Coronary artery (tissue), 2 donors: ENCODE measurements at places on chromosomes 2 and 18.
A peak's percentile ranks its signal among the peaks of the same experiment; 100 is the strongest.

GRCh38 chr2:41932241-41933045 is 115.4 kb upstream of the PKDCC start:
- DNase-seq: peak; percentile 89

GRCh38 chr2:137208431-137208891 is 443.1 kb downstream of the THSD7B start:
- no peak for DNase-seq

DNA sequence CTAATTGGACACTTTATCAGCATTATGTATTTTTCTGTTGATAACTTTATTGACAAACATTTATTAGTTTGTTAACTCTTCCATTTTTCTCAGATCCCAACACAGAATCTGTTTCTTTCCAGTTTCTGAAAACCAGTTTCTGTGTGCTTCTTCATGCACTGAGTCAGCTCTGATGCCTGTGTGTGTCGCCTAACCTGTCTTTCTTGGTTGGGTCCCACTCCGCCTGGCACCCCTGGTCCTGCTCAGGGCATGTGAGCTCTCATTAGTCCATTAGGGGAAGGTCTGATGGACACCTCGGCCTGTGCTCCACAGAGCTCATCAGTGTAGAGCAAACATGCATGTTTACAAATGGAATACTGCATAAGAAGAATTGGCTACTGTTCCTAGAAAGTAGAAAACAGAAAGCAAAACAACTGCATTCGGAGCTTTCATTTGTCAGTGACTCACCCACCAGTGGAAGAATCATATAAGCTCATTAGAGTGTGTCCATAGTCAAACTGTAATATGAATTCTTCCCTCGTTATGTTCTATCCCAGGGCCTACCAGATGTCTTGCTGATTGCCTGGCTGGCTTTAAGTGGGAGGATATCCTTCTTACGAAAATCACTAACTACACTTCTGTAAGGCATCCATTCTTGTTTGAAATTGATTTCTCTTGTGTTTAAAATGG is 137.7 kb downstream of the SNTG2 start:
- no peak for DNase-seq

DNA sequence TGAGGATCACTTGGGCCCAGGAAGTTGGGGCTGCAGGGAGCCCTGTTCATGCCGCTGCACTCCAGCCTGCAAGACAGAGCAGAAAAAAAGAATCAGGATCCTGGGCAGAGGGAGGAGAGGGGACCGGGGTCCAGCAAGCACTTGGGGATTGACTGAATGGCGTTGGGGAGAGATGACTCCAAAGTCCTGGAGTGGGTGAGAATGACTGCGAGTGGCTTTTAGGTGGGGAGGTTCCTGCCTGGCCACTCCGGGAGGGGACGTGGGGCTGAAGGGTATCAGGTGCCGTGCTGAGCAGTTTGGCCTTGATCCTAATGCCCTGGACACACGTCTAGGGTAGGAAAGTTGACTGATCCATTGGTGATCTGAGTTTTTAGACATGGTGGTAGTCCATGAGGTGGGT is 3.5 kb upstream of the NFATC1 start:
- DNase-seq: peak; percentile 73

DNA sequence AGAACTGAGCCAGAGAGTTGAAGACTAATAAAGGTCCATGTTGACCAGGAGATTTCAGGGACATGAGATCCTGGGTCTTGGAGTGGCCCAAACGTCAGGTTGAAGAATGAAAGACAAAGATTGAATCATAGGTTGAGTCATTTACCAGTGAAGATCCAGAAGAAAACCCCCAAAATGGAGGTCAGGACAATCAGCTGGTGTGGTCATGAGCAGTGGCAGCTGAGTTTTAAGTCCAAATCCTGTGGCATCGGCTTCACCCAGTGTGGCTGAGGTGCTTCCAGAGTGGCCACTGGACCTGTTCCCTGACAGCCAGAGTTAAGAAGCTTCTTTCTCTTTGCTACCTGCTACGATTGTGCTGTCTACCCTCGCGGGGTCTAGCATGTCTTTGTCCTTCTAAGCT is 234.0 kb downstream of the BCL2 start:
- DNase-seq: peak; percentile 33

GRCh38 chr2:8544171-8544785 is 137.6 kb upstream of the ID2 start:
- peak; percentile 69 for DNase-seq

GRCh38 chr2:241809383-241810306 is 652 bp downstream of the NEU4 start:
- DNase-seq: peak; percentile 72

DNA sequence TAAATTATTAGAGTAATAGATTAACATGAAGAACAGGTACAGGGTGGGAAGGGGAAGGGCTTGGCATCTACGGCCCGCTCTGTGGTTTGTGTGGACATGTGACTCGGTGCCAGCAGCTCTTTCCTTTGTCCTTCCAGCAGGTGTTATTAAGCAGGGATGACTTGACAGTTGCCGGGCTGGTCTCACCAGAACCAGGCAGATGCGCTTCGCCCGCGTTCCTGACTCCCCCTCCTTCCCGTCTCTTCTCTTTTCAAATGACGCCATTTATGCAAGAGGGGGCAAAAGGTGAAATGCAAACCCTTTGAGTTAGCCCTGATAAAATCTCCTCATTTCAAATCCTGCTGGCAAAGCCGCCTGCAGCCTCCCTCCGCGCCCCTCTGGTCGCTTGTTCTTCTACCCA is 38.9 kb upstream of the MGAT4A start:
- no peak for DNase-seq

GRCh38 chr2:88739985-88740600 is 48.6 kb downstream of the RPIA start:
- DNase-seq: no peak

DNA sequence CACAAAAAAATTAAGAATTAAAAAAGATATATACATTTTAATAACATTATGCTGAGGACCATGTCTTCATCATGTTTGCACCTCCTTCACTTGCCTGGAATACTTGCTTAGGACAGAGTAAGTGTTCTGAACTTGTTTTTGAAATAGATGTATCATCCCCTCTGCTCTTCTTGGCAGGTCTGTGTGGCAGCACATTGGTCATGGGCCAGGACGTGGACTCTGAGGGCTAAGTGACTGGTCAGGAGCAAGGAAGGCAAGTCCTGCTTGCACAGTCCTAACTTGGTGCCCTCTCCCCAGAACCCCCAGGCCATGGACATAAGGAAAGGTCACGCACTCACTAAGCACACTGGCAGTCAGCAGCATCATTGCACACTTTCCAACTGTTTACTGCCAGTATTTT is 95.8 kb downstream of the PTPRM start:
- DNase-seq: no peak

- DNase-seq: no peak
Measured at GRCh38 chr18:23226930-23227725, 91.8 kb downstream of the CABLES1 start.

DNA sequence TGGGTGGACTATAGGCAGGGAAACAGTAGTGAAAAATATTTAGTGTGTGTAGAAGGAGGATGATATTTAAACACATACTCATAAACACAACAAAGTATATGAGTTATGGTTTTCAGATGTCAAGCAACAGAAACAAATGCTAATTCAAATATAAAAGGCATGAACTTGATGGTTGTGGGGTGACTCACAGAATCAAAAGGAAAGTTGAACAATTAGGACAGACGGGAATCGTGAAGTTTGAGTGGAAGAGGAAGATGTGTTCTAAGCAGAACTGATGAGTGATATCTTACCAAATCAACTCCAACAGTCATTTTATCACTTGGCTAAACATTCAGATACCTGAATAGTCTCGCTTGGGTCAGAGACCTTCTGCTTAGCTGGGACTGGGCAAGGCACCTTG is 53.6 kb upstream of the ITGA6 start:
- no peak for DNase-seq

DNA sequence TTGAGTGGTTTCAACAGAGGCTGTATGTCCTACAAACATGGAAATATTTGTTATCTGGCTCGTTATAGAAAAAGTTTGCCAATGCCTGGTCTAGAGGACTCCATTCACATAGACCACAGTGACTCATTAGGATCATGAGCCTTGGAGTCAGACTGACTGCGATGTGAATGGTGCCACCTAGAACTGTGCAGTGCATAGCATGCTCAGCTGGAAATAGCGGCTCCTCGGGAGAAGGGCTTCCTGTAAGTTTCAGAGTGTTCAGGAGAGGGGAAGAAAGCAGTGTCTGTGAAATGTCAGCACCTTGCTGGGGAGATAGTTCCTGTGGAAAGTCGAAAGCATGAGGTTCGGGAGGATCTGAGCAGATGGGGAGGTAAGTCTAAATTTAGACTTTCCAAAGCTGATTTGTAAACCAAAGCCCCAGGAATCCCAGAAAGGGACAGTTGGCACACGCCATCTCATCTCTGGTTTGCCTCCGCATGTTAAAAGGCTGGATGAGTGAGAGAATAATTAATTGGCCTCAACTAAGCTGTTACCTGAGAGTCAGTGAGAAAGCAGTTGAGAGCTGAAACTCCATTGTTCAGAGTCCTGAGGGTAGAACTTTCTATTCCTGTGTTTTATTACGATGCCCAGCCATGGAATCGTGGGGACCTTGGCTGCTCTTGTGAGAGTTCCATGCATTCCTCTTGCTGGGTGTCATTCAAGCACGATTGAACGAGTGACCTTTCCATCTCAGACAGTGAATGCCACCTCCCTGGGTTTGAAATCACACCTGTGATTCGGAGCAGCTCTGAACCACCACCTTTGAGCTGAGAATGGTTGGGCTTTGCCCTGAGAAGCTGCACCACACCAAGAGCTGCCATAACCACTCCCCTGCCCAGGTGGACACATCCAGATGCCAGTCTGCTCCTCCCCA is 99.5 kb downstream of the MAPK4 start:
- peak; percentile 74 for DNase-seq

- no peak for DNase-seq
Measured at GRCh38 chr2:196598846-196599245, 40.7 kb upstream of the CCDC150 start.

GRCh38 chr2:175363699-175364098 is 182.2 kb upstream of the ATP5MC3 start:
- DNase-seq: no peak

DNA sequence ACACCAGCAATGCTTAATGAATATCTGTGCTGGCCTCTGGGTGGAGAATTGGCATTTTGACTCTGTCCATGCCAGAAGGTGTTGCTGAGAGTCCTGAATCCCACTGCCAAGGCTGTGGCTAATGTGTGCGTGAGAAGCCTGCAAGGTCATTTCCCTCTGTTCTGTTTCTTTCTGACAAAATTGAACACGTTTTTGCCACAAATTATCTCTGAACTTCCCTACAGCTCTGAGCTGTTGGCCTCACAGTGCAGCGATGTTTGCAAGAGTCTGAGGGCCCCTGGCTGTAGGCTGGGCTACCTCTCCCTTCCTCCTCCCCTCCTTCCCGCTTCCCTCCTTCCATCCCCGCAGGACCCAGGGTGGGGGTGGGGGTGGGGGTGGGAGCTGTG is 154.1 kb upstream of the HS6ST1 start:
- no peak for DNase-seq

DNA sequence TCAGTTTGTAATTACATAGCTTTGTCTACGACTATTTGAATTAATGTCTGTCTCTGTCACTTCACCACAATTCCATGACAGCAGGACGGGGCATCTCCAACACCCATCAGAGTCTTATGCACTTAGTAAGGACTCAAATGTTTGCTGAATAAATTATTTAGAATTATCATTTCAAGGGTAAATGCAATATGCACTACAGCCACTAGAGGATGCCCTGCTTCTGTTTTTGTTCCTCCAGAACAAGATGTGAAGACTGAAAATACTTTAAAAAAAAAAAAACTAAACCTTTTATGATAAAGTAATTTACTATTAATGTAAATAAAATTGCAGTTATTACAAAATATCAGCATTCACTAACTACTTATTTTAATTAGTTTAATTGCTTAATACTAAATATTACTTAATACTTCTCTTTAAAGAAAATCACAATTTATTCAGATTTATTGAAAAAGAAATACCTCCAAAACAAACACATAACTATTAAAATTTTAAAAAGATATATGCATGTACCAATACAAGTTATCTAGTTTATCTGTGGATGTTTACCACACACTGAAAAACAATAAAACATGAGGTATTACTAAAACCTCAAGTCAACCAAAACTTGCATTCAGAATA is 3.2 kb downstream of the PIGN start:
- DNase-seq: no peak

DNA sequence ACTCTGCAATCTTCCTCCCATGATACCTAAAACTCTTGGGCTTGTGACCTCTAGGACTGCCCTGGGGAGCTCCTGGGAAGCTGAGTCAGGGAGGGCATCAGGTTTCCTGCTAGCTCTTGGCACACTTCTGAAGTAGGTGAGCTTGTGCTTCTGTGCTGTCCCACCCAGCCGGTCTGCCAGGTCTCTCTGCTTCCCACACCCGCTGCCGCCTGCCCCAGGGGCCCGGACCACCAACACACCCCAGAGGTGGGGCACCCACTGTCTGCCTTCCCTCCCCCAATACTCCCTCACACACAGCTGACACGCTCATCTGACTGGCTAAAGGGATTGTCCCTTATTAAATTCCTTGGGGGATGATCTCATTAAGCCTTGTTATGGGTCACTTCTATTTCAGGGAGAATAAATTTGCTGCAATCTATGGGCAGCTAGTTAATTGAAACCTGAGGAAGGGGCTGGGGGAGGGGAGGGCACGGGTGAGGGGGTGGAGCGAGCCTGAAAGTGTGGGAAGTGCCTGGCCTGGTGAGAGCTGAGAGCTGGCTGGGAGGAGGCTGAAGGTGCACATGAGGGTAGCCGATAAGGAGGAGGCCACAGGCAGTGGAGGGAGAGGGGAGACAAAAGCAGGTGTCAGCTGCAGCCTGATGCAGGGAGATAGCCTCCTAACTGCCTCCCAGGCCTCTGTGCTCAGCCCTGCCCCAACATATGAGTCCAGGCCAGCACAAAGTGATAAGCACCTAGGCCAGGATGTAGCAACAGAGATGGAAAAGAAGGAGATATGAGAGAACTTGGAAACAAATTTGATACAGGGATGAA is 48.8 kb downstream of the HAUS1 start:
- no peak for DNase-seq

GRCh38 chr18:48194591-48195181 is 214.5 kb downstream of the ZBTB7C start:
- no peak for DNase-seq

DNA sequence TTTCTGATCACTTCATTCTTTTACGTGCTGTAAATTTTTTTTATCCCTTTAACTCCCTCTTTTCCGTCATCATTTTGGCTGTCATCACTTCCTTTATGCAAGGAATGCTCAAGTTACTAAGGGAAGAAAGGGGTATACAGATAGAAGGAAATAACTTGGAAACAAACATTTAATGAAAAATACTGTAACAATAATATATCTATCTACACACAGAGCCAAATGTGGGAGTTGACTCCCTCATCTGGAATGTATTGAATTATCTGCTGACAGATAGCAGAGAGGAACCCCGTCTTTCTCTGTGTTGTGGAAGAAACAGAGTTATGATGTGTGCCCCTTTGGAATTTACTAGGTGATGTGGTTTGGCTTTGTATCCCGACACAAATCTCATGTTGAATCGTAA is 182.5 kb upstream of the NXPH2 start:
- DNase-seq: no peak

GRCh38 chr2:162198239-162198638 is 45.0 kb downstream of the FAP start:
- no peak for DNase-seq

- DNase-seq: no peak
Measured at GRCh38 chr2:160550048-160550447, 56.4 kb upstream of the RBMS1 start.

- DNase-seq: no peak
Measured at GRCh38 chr2:144625626-144626025, 105.7 kb upstream of the ZEB2 start.
